ENCODE measurements at places on chromosomes 7 and 10.

GRCh38 chr10:113126229-113127201 lies 176.5 kb downstream of the TCF7L2 start:
- DNase-seq, result peak; percentile 78

GRCh38 chr10:73743327-73743904 lies 756 bp upstream of the SEC24C start:
- no peak for DNase-seq

- peak; percentile 83 for DNase-seq
Observed at GRCh38 chr7:140165422-140165821, 11.4 kb downstream of the KDM7A start.

- no peak for DNase-seq
Observed at GRCh38 chr10:72419241-72419640, 64.5 kb upstream of the DNAJB12 start.

GRCh38 chr7:101166909-101167644 lies 1.7 kb upstream of the VGF start:
- no peak for DNase-seq

DNA sequence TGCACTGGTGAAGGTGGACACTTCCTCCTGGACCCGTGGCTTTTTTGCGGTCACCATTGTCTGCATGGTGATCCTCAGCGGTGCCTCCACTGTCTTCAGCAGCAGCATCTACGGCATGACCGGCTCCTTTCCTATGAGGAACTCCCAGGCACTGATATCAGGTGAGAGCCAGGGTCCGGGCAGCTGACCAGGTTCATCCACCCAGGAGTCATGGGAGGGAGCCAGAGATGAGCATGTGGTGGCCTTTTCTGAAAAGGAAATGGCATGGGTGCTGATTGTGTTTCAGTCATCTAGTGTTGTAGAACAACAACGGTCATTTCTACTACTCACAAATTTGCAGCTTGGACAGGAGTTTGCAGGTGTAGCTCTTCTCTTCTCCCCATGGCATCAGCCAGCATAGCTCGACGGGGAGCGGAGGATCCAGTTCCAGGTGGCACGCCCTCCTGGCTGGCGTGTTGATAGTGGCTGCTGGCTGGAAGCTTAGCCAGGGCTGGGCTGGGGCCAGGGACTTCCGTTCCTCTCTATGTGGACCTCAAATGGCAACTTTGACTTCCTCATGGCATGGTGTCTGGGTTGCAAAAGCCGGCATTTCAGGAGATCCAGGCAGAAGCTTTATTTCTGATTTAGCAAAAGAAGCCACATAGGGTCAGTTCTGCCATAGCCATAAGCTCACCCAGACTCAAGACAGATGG lies 32.7 kb downstream of the SLC29A3 start:
- DNase-seq, result no peak
